Stimulated activated CD8-positive, alpha-beta memory T cell treated with anti-CD3 and anti-CD28 coated beads, Interleukin-4, amount 100 ng/mL, for 48 hours (primary cell): ENCODE measurements at places on chromosomes 2 and 18.

GRCh38 chr2:231923951-231924888 is 2.0 kb downstream of the NPPC start:
- DNase-seq = no peak

DNA sequence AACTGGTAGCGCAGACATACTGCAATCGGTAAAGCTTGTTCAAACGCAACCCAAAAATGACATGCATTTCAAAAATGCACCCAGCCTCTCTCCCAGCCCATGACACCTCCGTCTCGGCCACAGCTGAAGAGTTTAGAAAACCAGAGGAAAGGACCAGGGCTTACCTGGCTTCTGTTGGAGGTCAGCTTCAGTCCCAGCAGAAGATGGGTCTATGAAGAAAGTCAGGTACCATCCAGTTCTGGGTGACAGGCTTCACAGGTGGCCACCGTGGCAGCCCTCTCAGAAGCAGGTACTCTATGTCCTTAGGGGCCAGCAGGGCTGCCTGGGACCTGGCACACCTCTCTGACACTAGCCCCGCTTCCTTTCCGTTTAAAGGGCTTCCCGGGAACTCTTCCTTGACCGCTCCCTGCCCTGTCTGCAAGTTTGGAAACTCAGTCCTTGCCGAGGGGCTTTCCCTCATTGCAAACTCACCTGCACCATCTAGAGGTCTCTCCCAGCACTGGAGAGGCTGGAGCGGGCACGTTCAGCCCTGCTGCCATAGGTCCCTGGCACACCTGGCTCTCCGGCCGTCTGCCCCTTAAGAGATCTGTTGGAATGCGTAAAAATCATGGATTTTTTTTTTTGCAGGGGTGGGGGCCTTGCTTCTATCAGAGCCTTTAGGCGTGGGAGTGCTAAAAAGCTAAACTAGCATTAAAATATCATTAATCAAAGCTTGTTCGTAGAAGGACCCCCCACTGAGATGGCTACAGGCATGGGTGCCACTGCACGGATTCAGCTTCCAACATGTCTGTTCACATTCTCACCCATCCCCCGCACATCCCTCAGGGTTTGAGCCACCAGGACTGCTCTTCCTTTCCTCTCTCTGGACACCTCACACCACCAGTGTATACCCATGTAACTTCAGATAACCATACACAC is at the start of gene EDAR:
TSS of gene EDAR (minus strand) at position 425 of the 918 bp plus-strand sequence. CDS start 58,206 bp downstream, outside the sequence.
- peak; percentile 55 for DNase-seq

DNA sequence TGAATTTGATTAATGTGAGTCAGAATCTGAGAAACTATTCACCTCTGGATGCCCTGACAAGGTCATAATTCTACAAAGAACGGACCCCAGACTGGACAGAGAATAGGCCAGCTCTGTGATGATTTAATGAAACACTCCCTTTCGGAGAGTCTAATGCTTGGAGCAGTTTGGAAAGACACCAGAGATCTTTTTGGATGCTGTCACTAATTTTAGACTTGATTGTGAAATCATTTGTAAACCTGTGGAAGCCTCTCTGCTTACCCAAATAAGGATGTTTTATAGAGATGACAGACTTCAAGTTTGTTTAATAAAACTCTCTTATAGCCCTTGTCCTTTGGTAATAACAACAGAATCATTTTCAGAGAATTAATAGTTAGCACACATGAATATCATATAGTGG is 83.5 kb downstream of the MYL12B start:
- DNase-seq = no peak

DNA sequence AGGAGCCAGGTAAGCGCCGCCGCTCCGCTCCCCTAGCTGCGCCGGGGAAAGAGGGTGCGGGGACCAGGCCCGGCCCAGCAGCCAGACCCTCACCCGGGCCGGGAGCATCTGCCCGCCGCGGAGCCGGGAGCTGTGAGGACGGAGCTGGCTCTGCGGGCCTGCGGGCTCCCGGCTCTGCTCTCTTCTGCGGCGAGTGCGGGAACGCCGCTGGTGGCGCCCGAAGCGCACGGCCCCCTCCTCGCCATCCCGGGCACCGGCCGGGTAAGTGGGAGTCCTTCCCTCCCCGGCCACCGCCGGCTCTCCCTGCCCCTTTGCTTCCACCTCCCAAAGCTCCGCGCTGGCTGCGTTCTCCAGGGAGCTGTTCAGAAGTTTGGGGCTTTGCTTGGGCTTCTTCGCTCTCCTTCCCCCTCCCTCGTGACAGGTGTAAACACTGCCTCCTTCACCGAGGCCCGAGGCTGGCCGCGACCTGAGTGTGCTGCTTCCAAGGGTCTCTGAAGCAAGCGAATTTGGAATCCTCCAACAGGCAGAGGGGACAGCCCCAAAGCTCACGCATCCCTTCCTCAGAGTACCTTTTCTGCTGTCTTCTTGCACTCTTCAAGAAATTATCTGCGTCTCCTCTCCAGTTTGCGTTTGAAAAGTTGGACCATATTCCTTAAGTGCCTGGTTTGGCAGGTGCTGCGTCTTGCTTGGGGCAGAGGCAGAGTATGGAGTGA is 632 bp downstream of the AFTPH start:
- peak; percentile 60 for DNase-seq

DNA sequence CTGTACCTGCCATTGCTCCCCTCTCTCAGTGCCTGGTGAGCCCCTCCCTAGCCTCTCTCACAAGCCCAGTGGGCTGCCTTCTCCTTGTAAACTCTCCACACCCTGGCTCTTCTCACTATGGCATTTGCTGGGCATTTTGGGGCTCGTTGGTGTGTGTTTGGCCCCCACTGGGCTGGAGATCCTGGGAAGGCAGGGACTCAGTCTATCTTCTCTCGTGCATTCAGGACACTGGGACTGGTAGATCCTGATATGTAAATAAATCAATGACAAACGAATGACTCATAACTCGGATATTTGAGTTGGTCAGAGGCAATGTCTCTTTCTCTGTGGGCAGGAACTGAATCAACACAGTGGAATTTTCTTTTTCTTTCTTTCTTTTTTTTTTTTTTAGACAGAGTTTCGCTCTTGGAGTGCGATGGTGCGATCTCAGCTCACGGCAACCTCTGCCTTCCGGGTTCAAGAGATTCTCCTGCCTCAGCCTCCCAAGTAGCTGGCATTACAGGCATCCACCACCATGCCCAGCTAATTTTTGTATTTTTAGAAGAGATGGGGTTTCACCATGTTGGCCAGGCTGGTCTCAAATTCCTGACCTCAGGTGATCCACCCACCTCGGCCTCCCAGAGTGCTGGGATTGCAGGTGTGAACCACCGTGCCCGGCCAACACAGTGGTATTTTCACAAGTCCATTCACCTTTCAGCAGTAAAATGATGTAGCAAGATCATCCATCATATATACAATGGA is 144.6 kb upstream of the SPRED2 start:
- DNase-seq = no peak

- DNase-seq = no peak
These were observed 51.6 kb downstream of the APOB start for GRCh38 chr2:20992201-20992711.

- peak; percentile 77 for DNase-seq
These were observed 42.9 kb downstream of the HDLBP start for GRCh38 chr2:241272303-241273209.

GRCh38 chr2:210667711-210668110 is 111.3 kb downstream of the CPS1 start:
- no peak for DNase-seq

DNA sequence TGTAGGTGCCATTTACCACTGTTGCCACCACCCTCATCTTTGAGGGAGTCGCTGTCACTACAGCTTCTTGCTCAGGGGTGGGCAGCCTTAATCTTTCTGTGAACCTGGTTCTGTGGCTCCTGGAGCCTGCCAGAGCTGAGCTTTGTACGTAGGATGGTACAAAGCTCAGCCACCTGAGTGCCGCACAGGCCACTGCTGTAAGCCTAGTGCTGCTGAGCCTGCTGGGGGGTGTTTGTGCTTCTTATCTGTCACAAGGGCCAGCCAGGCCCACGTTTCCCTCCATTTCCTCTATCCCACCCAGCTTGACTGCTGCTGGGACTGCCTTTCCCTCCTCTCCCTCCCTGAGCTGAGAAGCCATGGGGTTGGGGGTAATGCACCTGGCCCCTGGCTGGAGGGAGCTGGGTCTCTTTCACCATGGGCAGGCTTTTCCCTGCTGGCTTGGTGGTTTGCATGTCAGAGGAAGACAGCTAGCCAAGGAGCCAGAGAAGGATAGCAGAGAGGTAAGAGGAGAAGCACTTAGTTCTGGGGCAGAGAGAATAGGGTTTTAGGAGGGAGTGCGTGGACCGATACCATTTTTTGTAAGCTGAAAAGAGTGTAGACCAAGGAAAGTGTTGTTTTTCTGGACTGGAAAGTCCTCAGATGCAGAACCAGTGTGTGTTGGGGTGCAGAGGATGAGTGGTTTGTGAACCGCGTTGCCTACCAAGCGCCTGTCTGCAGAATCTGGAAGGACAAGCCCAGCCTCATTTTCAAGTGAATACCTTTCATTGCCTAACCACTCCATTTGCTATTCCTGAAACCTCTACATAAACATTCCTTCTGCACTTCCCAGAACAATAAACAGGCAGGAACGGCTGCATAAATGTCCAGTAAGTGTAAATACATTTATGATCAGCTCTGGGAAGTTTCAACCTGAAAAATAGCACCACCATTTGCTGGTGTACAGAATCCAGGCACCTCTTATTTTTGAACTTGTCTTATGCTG is 45.1 kb upstream of the FHL2 start:
- no peak for DNase-seq

DNA sequence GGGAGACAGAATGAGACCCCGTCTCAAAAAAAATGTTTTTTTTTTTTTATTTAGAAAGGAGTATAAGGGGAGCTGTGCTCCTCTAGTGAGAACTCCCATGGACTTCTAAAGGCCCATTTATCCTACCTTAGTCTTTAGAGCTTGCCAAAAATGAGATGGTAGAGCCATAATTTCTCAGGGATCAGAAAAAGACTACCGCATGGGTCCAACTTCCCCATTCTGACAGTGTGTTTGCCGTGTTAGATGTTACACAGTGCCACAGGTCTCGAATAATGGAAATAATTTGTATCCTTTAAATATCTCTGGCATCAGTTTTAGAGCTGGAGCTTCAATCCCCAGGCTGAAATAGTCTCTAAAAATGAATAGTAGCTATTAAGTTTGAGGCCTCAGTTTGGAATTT is 6.0 kb upstream of the SLC39A10 start:
- no peak for DNase-seq
